ENCODE measurements at places on chromosomes 7 and 10.

DNA sequence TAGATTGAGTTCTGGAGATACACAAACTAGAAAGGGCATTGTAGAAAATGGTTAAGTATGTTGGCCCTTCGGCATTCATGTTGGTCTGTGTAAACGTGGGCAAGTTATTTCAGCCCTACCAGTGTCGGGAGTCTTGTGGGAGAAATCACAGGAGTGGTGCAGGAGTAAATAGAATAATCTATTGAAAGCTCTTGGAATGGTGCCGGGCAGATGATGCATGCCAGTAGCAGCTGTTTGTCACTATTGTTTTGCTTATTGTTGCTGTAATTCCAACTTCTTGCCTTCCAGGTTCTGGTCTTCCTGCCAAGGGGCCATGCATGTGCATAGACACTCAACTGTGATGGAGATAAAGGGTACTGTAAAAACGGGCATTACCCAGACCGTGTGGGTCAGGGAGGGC lies 259.4 kb downstream of the CAMK1D start:
- DNase-seq: no peak

- no peak for DNase-seq
Observed at GRCh38 chr7:3404501-3404900, 103.4 kb downstream of the SDK1 start.

DNA sequence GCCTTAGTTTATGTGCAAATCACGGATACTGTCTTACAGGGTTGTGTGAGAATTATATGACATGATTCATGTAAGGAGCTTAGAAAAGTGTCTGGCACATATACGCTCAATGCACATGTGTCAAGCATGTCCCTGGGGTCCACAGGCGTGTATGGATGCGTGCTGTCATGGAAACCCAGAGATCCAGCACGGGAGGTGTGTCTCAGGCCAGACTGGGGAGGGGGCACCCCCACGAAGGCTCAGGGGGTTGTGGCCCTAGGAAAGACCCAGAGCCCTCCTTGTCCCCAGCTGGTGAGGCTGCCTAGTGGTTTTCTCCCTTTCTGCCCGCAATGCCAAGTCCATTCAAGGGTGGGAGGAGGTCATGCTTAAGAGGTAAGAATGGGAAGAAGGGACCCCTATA lies 9.1 kb downstream of the BTBD16 start:
- DNase-seq: no peak

- no peak for DNase-seq
Observed at GRCh38 chr7:24395512-24395911, 111.5 kb downstream of the NPY start.

DNA sequence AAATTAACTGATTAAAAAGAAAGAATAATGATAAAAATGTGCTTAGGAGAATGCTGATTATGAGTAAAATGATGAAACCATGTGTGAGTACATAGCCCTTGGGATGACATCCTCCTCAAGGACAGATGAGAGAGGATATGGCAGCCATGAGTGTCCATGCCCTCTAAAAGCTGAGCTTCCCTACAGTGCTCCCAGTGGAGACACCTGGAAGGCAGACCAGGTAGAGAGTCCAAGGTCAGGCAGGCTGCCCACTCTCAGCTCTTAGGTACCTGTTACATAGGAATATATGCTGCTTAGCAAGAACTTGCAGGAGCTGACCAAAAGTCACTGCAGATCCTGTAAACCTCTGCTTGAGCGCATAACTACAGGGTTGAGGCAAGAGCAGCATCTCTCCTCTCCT lies 169.7 kb upstream of the TMEM229A start:
- no peak for DNase-seq

DNA sequence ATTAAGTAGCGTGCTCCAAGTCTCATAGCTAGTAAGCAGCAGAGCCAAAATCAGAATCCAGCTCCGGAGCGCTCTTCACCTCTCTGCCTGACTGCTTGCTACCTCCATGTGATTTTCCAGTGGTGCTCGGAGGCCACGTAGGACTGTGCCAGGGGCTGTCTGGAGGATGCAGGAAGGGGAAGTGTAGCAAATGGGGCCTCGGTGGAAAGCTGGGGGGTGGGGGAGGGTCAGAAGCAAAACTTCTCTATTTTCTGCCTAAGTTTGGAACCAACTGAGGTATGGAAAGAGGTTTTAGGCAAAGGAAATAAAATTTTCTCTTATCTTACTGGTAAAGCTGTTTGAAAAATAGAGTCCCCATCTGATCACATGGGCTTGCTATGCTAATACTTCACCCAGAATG lies 108.7 kb downstream of the TBXAS1 start:
- DNase-seq: no peak

GRCh38 chr10:37839243-37839642 lies 18.2 kb downstream of the ZNF248 start:
- DNase-seq: no peak

GRCh38 chr7:122883049-122883680 lies 3.1 kb downstream of the CADPS2 start:
- DNase-seq: no peak

DNA sequence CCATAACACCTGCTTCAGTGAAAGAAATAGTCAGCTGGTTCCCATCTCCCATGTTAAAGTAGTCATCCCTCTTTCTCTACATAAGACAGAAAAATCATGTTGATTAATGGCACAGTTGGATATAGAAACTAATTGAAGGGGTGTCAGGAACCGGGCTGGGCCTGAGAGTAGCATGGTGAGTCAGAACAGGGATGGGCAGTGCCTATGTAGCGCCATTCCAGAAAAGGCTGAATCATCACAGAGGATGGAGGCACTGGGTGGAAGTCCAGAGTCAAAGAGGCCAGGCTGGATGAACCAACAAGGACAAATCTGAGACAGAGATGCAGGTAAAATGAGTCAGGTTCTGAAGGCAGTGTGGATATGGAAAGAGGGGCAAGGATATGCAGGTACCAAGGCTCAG lies 201.2 kb downstream of the LHFPL3 start:
- no peak for DNase-seq

DNA sequence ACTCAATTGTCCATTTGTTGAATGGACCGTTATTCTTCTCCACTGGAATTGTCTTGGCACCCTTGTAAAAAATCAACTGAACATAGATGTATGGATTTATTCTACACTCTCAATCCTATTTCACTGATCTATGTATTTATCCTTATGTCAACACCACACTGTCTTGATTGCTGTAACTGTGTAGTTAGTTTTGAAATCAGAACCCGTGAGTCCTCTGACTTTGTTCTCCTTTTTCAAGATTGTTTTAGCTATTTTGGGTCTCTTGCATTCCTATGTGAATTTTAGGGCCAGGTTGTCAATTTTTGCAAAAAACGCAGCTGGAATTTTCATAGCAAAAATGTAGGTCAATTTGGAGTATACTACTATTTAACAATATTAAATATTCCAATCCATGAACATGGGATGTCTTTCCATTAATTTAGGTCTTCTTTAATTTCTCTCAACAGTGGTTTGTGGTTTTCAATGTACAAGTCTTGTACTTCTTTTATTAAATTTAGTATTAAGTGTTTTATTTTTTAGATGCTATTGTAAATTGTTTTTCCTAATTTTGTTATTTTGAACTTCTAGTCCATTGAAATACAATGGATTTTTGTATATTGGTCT lies 10.0 kb downstream of the CAMK2B start:
- DNase-seq: no peak
